ENCODE measurements at places on chromosomes 1 and 21.
A peak's percentile ranks its signal among the peaks of the same experiment; 100 is the strongest.

DNA sequence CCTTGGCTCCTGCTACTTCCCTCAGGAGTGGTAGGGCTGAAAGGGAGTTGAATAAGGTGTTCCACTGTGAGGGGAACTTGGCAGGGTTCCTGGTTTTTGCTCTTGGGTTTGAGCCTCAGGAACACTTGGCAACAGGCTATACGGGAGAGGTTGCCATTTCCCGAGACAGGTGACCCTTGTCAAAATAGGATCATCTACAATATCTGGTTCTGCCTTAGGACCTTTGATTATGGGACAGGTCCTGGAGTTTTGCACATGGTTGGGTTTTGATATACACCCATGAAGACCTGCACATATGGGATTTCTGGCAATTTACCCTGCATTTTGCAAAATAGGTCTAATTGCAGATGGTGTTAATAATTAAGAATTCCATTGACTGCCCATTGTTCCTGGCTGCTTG is 31.1 kb downstream of the YY1AP1 start:
- DNase-seq = no peak

- DNase-seq = no peak
Measured at GRCh38 chr1:65059930-65060538, 88.0 kb upstream of the AK4 start.

DNA sequence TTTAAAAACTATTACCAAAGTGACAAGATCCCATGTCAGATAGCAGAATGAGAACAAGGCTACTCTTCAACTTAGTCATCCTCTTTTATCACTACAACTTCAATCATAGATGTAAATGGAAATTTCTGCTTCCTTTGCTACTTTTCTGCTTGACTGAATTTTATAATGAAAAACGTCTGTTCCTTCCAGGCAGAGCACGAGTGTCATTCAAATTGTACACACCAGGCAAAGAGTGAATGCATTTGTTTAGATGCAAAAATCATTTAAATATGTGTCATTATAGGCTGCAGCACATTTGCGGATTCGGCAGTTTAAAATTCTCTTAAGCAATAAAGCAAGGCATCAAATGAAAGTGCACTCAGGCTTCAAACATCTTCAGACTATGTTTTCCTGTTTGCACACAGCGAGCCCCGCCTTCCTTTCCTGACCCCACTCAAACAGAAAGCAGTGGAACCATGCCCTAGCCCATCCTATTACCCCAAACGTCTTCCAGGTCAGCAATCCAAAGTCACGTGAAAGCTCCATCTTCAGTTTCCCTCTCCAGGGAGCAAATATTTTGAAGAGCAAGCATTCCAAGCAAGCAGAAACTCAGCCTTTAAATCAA is 99.6 kb downstream of the APP start:
- DNase-seq = no peak

DNA sequence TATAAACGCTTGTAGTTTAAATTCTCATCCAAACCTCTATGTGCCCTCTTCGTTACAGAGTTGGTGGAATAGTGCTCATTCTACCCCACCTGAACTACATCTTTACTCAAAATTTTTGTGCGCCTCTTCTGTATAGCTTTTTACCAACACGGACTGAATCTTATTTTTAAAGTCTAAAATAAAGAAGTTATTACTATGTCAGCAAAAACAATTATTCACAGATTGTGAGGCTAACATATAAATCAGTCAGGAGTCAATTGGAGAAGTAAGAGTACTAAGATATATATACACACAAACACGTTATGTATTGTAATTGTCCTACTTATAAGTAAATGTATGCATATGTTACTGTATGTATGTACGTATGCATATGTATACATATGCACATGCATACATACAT is 274.9 kb upstream of the ADGRL4 start:
- DNase-seq = no peak

GRCh38 chr21:26655460-26655859 is 82.4 kb upstream of the CYYR1 start:
- DNase-seq = no peak

DNA sequence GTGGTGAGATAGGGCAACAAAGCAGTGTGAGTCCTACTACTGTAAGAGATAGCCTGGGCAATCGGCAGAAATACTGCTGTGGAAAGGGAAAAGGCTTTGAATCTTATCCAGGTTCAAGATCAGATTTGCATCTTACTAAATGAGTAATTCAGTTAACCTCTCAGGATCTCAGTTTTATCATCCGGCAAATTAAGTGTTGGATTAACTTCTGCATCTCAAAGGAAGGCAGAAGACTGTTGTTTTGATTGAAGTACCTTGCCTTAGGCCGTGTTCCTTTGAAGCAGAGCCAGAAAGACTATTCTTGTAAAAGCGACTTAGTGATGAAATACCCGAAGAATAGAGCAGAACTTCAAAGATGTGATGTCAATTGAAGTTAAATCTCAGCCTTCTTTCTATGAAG is 612.9 kb upstream of the USP24 start:
- no peak for DNase-seq

GRCh38 chr1:5477716-5478115 is 514.5 kb downstream of the NPHP4 start:
- no peak for DNase-seq

GRCh38 chr1:30694280-30695175 is 28.9 kb downstream of the MATN1 start:
- no peak for DNase-seq

DNA sequence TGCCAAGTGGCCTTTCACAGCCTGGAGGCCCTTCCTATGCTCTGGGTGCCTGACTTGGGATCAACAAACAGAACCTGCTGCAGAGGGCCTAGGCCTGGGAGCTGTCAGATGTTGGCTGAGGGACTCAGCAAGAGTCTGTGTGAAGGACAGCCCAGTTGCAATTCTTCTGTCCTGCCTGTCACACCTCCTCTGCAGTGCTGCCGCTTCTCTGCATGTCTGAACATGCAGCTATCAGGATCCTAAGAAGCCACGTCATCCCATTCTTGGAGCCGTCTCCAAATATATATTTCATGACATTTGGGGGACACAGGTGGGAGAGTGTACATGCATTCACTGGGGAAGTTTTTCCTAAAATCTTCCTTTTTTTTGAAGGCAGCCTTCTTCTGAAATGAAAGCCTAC is 8.6 kb downstream of the FCAMR start:
- DNase-seq = no peak

GRCh38 chr1:115458426-115459114 is 120.5 kb upstream of the NGF start:
- no peak for DNase-seq

DNA sequence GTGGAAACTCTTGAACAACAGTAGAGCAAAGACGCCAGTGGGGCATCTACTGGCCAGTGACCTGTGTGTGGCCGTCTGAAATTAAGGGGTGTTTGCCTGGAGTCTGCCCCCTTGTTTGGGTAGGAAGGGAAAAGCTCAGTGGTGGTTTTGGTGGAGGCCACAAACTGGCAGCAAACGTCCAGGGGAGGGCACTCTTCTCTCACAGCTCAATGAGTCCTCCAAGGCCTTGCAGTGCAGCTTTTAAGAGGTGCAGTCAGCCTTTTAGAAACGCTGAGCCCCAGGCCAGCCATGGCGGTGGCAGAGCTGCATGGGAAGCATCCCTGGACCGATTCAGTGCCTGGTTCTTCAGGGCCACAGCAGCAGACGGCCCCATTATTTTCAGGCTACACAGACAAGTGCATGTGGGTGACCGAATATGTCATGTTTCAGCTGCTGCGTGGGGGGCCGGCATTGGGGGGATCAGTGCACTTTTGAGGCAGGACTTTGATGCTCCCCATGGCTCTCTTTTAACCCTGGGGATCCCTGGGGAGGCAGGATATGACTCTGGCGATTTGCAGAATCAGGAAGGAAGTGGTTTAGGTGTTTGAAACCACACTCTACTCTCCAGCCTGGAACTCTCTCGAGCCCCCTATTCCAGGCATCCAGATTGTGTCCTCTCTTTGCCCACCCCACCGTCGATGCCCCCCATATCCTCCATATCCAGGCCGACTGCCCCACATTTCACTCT is 414.0 kb downstream of the PRDM2 start:
- DNase-seq = peak; percentile 80

GRCh38 chr1:100953960-100954730 is 58.3 kb downstream of the SLC30A7 start:
- DNase-seq = no peak

DNA sequence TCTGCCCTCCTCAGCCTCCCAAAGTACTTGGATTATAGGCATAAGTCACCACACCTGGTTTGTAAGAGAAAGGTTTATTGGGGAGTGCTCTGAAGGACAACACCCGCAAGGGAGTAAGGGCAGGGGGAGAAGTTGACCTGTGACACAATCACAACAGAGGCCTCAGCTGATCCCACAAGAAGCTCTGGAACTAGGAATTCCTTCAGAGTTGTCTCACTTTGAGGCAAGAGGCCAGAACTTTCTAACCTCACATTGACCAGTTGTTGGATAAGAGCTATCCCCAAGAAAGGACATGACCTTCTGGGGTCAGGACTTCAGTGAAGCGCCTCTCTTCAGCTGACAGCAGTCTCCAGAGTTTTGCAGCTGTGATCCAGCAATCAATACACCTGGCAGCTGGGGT is 27.4 kb upstream of the RC3H1 start:
- DNase-seq = no peak

GRCh38 chr1:225651872-225652728 is 823 bp downstream of the ENAH start:
- DNase-seq = no peak

GRCh38 chr1:84611796-84612195 is 37.6 kb upstream of the CTBS start:
- DNase-seq = no peak

DNA sequence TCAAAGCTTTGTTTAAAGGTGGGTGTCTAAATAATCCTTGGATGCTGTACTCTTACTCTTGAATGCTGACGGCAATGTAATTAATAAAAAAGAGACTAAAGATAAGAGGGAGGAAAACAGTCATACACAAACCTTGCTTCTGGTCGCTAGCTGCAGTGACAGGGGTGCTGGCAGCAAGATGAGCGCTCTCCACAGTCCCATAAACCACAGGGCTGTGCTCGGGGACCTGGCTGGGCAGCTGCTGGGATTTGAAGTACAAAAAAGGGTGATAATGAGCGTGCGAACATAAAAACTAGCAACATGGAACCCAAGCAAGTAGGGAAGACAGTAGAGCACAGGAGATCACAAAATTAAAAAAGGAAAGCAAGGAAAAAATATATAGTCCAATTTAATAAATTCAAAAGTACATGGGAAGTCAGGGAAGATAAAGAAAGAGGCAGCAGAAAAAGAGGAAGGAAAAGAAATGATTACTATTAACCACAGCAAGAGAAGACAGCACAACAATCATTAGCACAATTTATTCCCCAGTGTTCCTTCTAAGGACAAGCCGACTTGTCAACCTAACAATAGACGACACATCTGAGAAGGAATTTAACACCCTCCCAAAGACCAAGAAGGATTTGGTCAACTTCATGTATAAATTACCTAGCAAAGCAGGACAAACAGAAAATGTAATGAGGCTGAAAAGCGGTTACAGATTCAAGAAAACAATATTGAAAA is 162.9 kb upstream of the HP1BP3 start:
- no peak for DNase-seq

DNA sequence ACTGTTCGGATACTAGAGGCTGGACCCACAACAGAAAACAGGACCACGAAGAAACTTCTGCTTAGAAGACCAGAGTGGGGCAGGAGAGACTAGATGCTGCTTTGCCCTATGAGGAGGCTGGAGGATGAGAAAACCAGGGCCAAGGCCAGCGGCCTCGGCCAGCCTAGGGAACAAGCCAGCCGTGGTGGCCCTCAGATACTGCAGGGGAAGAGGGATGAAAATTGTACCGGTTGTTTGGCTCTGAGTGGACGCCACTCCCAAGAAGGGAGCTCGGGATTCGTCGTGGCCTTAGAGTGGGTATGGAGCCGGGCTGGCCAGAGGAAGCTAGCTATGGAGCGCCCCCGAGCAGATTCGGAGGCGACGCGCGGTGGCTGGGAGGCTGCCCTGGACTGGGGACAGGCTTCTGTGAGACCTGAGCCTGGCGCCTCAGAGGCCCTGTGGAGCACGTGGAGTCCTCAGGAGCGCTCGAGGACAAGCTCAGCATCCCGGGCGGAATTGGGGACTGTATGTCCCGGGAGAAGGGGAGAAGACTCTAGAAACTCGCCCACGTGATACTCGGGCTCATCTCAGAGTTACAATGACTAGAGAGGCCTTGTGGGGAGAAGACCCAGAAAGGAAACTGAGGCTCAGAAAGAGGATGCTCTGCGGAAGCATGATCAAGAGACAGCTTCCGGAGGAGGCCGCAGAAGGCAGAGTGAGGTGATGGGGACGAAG is 2.8 kb downstream of the PRRX1 start:
- no peak for DNase-seq

GRCh38 chr1:91806769-91807700 is 78.9 kb downstream of the TGFBR3 start:
- peak; percentile 63 for DNase-seq

DNA sequence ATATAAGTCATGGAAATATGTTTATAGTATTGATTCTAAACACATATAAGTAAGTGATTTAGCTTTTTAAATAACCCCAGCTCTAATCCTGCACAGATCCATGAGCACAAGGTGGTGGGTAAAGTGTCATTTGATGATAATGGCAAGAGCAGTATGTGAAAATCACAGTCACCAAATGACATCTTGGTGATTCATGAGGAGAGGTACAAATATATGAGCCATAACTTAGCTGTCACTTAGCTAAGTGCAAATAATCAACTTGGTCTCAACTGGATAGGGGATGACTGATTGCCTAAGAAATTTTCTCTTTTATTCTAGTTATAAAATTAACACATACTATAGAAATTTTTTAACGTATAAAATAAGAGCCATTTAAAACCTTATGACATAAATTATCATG is 198.1 kb downstream of the ZZZ3 start:
- DNase-seq = no peak

GRCh38 chr1:172041742-172042141 is 200.4 kb downstream of the DNM3 start:
- no peak for DNase-seq

DNA sequence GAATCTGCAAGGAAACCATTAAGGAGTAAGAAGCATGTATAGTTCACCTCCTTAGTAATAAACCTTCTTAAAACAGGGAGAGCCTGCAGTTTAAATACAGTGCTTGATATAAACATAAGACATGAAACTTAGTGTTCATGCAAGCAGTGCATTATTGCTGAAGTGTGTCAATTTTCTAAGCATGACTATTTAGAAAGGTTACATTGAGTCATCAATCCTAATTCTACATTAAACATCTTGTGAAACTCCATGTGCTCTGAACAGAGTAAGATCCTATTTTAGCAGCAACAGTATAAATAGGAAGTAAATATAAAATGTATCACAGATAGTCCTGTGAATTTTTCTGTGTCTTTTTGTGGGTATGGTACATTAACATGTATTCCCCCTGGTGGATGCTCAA is 135.5 kb downstream of the ESRRG start:
- DNase-seq = no peak

GRCh38 chr1:185768371-185768770 is 34.2 kb downstream of the HMCN1 start:
- no peak for DNase-seq
